ENCODE measurements at places on chromosomes 7 and 10.

DNA sequence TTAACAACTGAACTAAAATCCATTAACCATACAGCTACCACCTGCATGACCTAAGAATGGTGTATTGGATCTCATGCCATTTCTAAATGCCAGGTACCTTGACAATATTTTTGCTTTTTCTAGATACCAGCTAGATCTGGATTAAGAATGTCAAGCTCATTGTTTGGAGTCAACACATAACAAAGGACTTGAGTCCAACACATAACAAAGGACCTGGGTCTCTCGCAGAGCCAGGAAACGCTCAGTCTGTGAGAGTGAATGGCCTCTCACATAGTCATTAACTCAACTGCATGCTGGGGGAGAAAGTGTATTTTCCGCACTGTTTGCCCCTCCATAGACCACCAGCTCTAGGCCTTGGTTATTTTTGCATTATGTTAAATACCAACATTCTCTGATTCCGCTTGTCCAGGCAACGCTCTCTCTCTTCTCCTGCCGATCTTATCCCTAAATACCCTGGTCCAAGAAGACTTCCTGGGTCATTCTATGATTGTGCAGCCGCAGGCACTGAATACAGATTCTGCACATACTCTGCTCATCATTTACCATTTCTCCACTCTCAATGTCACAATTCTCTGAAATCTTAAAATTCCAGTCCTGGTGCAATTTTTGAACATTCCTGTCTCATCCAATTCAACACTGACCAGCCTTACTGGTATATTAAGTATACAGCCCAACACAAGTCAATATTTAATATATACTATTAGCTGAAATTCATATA is 31.2 kb downstream of the ITIH5 start:
- no peak for DNase-seq

GRCh38 chr10:74109452-74109851 is 41.2 kb downstream of the AP3M1 start:
- no peak for DNase-seq

DNA sequence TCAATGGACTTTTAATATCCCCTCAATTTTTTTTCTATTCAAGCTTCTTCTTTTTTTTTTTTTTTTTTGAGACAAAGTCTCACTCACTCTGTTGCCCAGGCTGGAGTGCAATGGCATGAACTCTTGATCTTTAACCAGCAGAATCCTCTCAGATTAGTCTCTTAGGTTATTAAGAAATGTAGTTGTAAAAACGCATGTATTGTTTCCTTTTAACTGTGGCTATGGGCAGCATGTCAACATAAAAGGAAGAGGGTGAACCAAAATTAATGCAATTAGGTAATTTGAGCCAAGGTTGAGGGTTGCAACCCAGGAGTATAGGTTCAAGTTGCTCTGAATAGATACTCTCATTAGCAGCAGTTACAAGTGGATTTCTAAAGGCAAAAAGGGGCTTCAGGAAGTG is 4.3 kb upstream of the GSTO1 start:
- no peak for DNase-seq

DNA sequence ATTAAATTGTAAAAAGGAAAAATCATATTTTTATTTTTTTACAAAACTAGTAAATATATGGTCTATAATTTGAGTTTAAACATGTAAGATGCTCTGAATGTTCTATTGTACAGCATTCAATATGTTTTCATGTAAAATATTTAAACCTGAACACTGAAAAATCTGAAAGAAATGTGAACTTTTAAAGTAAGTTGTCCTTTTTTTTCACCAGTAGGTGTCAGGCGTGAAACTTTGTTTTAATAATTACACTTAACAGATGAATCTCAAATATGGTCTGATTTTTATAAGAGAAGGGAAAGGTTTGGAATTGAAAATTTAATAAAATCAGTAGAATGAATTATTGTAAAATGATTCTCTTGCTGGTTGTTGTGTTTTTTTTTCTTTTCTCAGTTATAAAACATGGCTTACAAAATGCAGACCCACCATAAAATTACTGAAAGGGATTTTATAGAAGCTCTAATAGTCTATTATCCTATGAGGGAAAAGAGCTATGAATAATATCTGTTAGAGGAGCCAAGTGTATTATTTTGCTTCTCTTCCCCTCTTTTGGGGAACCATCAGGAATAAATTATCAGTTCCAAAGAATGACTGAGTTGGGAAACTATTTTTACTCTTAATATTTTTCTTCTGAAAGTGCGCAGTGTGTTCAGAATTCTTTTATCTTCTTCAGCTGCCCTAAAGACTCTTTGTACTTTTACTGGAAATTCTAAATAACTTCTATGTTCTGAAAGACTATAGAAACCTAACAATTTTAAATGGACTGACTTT is 217.7 kb upstream of the FZD1 start:
- DNase-seq: no peak

- DNase-seq: no peak
Measured at GRCh38 chr7:74654811-74655210, 2.7 kb upstream of the GTF2I start.

DNA sequence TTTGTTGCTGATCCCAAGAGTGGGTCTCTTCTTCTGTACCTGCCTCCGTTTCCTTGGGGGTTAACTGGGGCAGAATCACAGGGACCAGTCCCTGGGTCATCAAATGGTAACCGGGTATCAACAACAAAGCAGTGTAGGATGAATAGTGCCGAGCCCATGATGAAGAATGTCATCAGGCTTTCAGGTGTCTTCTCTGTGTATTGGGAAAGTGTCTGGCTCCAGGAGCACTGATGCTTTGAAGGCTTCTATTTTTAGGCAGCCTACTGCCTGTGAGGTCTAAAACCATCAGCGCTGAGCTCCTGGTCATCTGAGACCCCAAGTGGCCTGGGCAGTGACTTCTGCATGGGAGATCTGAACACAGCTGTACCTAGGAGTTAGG is 48.2 kb upstream of the SHH start:
- DNase-seq: no peak

GRCh38 chr10:33661580-33662336 is 327.3 kb upstream of the NRP1 start:
- no peak for DNase-seq

GRCh38 chr10:35573796-35574195 is 31.3 kb upstream of the GJD4 start:
- no peak for DNase-seq

DNA sequence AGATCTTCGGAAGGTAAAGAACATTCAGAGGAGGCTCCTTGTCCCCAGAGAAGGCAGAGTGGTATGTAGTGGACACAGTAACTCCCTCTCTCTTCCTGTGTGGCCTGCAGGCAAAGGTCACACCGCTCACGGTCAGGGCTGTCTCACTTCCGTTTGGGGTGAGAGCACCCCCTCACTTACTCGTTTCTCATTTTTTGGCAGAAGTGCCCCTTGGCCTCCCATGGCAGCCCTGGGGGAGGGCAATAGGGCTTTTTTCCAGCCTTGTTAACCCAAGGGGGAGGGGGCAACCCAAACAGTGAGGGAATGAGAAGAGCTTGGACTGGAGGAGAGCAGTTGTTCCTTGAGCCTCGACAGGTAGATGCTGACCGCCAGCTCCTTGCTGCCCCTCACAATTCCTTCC is 31.8 kb upstream of the SRGN start:
- DNase-seq: no peak

DNA sequence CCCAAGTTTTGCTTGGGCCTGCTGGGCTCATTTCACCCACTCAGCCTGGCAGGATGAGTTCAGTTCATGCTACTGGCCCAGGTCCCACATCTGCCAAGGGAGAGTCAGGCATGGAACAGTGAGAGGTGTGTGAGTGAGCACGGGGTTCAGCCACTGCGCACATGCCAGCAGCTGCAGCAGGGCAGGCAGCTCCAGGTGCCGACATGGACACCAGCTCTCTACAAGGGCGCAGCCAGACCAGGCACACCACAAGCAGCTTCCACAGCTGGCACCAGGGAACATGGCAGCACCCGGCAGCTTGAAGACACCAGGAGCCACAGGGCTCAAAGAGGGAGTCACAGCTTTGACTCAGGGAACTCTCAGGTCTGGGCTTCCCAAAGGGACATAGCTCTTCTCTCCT is 938.0 kb downstream of the SORCS3 start:
- DNase-seq: no peak

- no peak for DNase-seq
Measured at GRCh38 chr10:35942057-35942456, 300.0 kb upstream of the FZD8 start.

DNA sequence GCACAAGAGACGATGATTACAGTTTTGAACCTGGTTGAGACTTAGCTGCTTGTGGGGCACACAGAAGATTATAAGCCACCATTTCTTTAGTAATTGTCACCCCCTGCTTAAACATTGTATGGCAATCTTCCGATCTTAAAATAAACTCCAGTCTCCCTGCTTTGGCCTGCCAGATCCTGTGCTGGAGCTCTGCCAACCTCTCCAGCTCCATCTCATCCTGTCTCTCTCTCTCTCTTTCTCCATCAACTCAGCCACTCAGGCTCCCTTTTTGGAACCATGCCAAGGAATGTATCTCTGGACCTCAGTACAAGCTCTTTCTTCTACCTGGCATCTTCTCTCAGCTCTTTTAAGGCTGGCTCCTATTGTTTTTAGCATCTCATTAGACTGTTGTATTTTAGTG is 1053.2 kb downstream of the REEP3 start:
- no peak for DNase-seq
